Endothelial cell (in vitro differentiated cells): ENCODE measurements at places on chromosomes 7 and 10.

- H3K36me3 ChIP-seq = no peaks in the 10 kb centered on the region
- no peak overlapping the region for H3K4me3 ChIP-seq
- H3K4me1 ChIP-seq = peaks cover 44% of the 10 kb centered on the region
Measured at GRCh38 chr10:77899080-77899477, 27.5 kb downstream of the DLG5 start.

DNA sequence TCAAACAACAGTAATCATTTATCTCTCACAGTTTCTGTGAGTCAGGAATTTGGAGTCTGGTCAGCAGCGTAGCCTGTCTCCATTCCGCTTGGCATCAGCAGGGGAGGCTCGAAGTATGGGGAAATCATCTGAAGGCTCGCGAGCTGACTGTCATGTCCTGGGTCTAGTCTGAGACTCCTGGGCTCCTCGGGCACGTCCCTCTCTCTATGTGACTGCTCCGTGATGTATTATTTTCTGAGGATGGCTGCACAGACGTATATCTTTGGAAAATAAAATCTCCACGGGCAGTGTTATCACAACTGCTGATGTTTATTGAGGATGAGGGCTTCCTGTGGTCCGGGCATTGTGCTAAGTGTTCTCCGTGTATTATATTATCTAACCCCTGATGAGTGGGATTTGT lies 23.3 kb upstream of the PCGF5 start:
- H3K4me1 ChIP-seq = peaks cover 7% of the 10 kb centered on the region
- H3K27ac ChIP-seq = no peak overlapping the region
- H3K4me3 ChIP-seq = no peak overlapping the region
- H3K36me3 ChIP-seq = peaks cover 7% of the 10 kb centered on the region
- peaks cover 3% of the 10 kb centered on the region for H3K27me3 ChIP-seq

GRCh38 chr7:29332875-29333855 lies 138.6 kb downstream of the CHN2 start:
- H3K4me1 ChIP-seq = peaks cover 10% of the 10 kb centered on the region
- H3K36me3 ChIP-seq = no peaks in the 10 kb centered on the region
- H3K27ac ChIP-seq = no peak overlapping the region
- H3K27me3 ChIP-seq = no peaks in the 10 kb centered on the region
- no peak for DNase-seq

- H3K27me3 ChIP-seq = peaks cover 3% of the 10 kb centered on the region
- no peaks in the 10 kb centered on the region for H3K36me3 ChIP-seq
- H3K27ac ChIP-seq = no peak overlapping the region
Measured at GRCh38 chr10:110524859-110525232, 27.1 kb downstream of the DUSP5 start.

- no peak for DNase-seq
- peaks cover 32% of the 10 kb centered on the region for H3K4me1 ChIP-seq
- peaks cover 1% of the 10 kb centered on the region for H3K27me3 ChIP-seq
- no peaks in the 10 kb centered on the region for H3K36me3 ChIP-seq
- H3K4me3 ChIP-seq = no peak overlapping the region
- H3K27ac ChIP-seq = no peak overlapping the region
Measured at GRCh38 chr7:69799990-69800389, 201.7 kb downstream of the AUTS2 start.

DNA sequence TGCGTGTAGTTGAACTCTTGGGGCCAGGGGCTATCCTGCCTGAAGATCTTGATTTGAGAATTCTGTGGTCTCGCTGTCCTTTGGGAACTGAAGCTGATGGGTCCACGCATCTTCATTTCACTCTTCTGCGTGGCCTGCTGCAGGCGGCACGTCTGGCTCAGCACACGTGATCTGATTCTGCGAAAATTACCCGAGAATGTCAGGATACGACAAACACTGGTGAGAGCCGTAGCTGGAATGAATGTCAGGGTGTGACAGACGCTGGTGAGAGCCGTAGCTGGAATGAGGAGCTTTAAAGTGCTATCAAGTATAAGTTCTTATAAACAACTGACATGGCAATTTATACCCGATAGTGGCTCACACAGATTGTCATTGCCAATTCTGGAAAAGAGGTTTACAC lies 44.6 kb upstream of the CFAP46 start:
- H3K4me1 ChIP-seq = no peaks in the 10 kb centered on the region
- no peak overlapping the region for H3K4me3 ChIP-seq
- H3K36me3 ChIP-seq = no peaks in the 10 kb centered on the region
- DNase-seq = no peak
- H3K27ac ChIP-seq = no peak overlapping the region
- H3K27me3 ChIP-seq = peaks cover 6% of the 10 kb centered on the region
